ENCODE measurements at places on chromosomes 1 and 21.

GRCh38 chr1:11407301-11407994, 71.5 kb upstream of the DISP3 start:
- no peak for DNase-seq

- no peak for DNase-seq
Observed at GRCh38 chr1:3570066-3570986, 41.0 kb downstream of the MEGF6 start.

- peak; percentile 45 for DNase-seq
Observed at GRCh38 chr21:37145635-37146111, 72.6 kb downstream of the TTC3 start.

DNA sequence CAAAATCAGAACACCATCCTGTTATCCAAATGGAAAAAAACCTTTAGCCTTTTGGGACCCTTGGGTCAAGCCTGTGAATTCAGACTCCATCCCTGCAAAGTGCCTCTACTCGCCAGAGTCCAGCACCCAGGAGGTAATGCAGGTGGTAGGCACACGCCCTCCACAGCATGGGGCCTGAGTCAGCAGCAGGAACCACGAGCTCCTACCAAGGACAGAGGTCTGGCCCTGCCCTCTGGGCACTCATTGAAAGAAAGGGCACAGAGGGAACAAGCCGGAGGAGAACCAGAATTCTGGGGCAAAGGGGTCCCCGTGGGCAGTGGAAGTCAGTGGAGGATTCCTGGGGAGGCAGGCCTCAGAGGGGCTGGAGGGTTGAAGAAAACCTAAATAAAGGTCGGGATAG, 438.1 kb downstream of the NPHP4 start:
- DNase-seq: no peak

DNA sequence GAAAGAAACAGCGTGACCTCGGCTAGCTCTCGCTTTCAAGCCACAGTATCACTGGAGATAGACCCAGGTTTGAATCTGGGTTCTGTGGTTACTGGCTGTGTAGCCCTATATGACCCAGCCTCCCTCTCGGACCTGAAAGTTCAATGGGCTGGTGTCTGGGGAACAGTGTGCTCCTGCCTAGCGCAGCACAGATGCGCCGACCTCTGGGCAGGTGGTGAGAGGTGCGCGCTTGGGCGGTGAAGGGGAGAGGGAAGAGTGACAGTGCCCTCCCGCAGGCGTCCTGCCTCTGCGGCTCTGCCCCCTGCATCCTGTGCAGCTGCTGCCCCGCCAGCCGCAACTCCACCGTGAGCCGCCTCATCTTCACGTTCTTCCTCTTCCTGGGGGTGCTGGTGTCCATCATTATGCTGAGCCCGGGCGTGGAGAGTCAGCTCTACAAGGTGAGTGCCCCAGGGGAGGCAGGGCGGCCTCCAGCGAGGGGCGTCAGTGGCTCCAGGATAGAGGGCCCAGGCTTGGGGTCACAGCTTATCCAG, 10.5 kb downstream of the SERINC2 start:
- DNase-seq: no peak
